C1 segment of cervical spinal cord (tissue), 14 donors: ENCODE measurements at places on chromosomes 2 and 18.

DNA sequence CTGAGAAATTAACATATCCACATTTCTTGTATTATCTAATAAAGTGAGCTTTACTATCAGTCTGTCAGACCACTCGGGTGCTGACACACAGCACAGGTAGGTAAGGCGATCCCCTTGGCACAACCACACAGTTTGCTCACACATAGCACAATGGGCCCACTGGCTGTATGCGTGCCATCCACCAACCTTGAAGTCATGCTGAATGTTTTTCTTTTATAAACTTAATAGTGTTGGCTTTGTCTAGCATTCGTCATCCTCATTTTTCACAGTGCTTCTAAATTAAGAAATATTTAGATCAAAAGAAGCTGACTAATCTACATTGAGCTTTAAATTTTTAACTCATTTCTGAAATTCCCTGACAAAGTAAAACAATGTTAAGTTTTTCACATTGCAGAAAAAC lies 50.0 kb upstream of the PAPOLG start:
- DNase-seq, result no peak

GRCh38 chr2:72132981-72133720 lies 14.5 kb downstream of the CYP26B1 start:
- DNase-seq, result no peak

DNA sequence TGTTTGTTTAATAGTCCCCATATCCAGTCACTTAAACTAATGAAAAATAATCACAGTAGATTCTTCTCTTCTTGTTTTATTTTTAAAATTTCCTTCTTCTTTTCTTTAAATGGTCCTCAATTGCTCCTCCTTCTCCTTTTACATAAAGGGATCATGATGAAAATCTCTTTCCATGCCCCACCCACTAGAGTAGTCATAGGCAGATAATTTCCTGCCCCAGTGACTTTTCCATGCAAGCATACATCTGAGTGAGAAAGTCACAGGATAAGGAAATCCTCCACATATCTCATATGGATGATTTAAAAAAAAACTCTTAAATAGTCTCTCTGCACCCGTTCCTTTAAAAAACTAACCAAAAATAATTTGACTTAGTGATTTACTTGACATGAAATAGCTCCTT lies 552.3 kb upstream of the SETBP1 start:
- no peak for DNase-seq

- DNase-seq, result no peak
Observed at GRCh38 chr2:48600204-48600813, 17.3 kb upstream of the GTF2A1L start.

DNA sequence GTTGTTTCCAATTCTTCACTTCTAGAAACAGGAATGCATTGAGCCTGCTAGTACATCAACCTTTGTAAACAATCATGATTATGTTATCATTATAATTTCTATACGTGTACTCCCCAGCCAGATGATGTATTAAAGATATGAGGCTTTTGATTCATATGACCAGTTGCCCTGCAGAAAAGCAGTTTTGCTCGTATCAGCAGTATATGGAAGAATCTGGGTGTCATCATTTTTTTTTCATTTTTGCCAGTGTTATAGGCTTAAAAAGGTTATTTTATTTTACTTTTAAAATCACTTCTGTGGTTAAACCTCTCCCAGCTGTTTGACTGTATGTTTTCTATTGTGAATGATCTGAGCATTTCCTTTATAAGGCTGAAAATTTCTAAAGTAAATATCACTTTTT lies 471.8 kb upstream of the NRP2 start:
- no peak for DNase-seq

DNA sequence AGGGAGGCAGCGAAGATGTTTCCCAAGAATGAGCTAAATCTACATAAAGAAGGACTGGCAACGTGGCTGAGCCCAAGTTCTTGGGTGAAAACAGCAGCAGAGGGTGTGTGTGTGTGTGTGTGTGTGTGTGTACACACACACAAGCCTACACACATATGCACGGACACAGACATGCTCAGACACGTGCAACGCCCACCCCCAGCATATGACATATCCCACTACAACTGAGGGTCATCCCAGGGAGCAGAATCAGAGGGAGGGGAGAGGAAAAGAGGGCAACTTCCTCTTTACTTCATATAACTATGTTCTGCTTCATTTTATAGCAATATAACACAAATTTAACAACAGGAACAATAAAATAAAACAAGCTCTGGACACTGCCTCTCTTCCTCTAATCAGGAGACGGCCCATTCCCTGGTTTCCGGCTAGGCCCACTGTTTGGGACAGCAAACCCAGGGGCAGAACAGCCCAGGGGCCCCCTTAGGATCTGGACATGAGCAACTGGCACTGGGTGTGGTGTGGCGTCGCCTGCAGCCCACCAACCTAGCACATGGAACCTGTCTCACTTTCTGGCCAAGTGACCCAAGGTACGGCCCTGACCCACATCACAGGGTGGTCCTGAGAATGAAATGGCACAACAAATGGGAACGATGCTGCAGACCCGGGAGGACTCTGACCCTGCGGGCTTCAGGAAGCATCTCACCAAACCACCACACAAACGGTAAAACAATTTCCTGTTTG lies 25.0 kb downstream of the FAM178B start:
- DNase-seq, result no peak
